NCI-H2171 treated with DMSO at 0.1 percent for 48 hours (cell line): ENCODE measurements at places on chromosomes 12 and 14.
A peak's percentile ranks its signal among the peaks of the same experiment; 100 is the strongest.

- DNase-seq, result no peak
Measured at GRCh38 chr14:35320472-35320871, 28.3 kb downstream of the PSMA6 start.

- no peak for DNase-seq
Measured at GRCh38 chr14:27727251-27727770, 1039.3 kb upstream of the FOXG1 start.

GRCh38 chr12:3772380-3772779 is 19.5 kb upstream of the CRACR2A start:
- DNase-seq, result peak; percentile 48

DNA sequence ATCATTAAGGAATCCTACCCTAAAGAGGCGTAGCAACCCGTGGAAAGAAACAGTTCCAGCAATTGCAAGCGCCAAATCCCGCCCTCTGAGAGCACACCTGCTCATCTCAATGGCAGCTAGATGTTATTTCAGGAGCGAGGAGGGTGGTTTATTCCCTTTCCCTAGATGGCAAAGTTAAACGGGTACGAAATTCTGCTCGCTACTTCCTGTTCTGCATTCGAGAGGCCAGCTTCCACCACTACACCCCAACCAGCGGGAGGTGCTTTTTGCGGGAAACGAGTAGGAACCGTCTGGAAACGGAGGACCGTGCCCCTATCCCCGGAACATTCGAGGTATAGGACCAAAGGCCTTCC is 536 bp downstream of the VPS29 start:
- DNase-seq, result peak; percentile 62

DNA sequence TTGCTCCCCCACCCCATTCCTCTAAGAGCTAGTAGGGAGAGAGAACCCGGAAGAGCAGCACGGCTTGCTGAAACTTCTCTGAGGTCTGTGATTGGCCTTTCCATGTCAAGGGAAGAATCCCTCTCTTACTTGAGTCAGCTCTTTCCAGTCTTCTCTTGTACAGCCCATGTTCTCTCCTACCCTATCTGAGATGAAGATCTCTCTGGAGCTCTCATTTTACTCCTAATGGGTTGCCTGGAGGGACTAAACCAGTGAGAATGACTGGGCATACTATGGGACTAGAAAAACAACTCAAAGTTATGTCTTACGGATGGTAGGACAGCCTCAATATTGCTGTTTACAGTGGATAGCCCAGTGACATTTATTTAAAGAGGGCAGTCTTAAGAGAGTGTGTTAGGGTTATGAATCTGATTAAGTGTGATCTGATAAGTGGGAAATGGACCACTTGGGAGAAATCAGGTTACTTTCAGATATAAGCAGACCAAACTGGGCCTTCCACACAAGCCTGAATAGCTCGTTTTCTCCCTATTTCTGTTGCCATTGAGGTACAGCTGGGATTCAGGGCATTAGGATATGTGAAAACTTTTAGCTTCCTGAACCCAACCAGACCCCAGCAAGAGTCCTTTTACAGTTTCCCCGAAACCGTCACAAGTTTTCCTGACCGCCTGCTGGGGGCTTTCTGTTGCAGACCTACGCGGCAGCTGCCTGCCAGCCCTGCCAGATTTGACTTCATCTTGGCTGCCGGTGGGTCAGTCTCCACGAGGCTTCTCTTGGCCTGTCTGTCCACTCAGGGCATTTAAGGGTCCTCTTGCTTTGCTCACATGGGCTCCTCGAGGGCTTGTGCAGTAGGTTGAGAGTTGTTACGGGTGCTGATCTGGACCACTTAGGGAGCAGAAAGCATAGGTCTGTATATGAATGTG is 16.9 kb downstream of the ETV6 start:
- DNase-seq, result no peak

DNA sequence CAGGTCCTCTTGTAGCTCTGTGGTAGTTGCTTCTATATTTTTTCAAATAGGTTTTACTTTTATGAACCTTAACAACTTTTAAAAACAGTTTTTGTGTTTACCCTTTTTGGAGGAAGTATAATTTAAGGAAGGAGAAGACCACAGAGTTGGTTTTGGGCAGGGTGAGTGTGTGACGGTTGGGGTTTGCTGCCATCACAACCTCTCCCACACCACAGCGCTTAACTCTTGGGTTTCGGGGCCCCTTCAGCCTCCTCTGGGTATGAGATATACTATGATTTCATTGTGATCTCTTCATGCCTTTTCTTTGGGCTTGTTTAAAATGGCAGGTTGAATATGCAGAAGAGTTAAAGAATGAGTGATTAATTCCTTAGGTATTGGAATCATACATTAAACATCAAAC is 228.7 kb upstream of the CRY1 start:
- DNase-seq, result no peak

DNA sequence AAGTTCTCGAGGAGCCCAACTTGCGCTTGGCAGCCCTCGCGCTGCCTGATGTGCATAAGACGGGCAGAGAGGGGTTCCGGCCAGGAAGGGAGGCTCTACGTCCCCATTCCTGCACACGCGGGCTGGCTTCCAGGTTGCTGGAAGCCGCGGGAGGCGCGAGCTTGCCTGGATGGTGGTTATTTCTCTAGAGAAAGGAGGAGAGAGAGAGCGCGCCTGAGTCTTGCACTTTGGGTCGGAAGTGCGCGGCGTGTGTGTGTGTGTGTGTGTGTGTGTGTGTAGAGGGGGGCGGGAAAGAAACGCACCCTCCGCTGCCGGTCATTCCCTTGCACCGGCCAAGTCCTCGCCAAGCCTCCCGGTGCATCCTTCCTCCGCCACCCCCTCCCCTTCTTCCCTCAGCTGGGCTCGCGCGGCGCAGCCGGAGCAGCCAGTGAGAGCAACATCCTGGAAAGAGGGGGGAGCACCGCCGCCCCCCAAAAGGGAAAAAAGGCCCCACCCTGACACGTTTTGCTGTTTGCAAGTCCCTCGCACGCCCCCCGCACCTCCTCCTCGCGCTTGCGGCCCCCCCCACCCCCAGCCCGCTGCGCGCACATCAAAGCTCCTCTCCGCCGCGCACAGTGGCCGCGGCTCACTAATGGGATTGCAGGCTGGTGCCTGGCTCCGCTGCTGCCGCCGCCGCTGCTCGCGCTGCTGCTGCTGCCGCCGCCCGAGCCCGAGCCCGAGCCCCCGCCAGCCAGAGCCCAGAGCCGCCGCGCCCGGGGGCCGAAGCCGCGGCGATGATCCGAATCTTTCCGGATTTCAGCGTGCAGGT is 4.4 kb upstream of the NPAS3 start:
- peak; percentile 47 for DNase-seq

DNA sequence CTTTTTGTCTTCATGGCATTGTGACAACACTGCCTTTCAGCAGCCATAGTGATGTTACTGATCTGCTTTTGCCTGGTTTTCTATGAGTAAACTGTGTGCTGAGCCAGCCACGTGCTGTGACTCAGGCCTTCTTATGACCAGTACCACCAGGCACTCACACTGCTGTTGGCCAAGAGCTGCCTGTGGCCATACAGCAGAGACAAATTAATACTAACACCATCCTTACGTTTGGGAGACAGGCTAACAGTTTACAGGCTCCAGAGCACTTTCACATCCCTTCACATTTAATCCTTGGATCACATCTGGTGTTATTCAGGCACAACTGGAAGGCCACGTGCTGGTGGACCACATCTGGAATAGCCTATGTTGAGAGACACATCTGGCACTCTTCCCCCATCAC is 377.9 kb downstream of the CCDC91 start:
- no peak for DNase-seq

DNA sequence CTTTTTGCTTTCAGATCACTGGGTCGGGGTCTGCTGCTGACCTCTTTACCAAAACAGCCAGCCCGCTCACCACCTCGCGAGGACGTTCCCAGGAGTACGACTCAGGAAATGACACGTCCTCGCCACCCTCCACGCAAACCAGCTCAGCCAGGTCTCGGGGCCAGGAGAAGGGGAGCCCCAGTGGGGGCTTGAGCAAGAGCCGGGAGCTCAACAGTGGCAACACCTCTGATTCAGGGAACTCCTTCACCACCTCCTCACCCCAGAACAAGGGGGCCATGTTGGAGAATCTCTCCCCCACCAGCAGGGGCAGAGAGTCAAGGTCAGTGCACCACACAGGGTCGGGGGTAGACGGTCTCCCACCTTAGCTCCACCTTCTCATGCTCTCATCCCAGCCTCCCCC is 33.4 kb upstream of the HSPB8 start:
- no peak for DNase-seq

GRCh38 chr12:22787557-22787956 is 162.6 kb downstream of the ETNK1 start:
- no peak for DNase-seq

DNA sequence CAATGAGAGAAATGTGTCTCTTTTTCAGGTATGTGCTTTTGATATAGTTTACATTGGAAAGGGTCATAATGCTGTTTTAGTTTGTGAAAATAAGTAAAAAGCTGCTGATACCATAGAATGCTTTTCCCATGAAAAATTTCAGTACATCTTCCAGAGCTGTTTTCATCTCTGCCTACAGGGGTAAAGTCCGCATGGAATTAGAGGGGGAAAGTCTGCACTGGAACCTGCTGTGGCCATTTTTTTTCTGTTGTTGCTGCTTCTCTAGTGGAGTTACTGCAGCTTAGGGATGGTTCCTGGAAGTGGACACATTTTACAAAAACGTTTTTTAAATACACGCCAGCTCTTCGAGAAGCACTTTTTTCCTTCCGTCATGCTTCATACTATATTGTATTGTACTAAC is 81.3 kb downstream of the VEZT start:
- DNase-seq, result no peak

- peak; percentile 12 for DNase-seq
Measured at GRCh38 chr12:48021485-48022179, 17.4 kb upstream of the COL2A1 start.

GRCh38 chr14:89085231-89085731 is 260.8 kb downstream of the TTC8 start:
- DNase-seq, result no peak

GRCh38 chr12:116382686-116383530 is 105.4 kb upstream of the MED13L start:
- peak; percentile 12 for DNase-seq

- DNase-seq, result peak; percentile 16
Measured at GRCh38 chr14:102917469-102918211, 4.8 kb upstream of the AMN start.

DNA sequence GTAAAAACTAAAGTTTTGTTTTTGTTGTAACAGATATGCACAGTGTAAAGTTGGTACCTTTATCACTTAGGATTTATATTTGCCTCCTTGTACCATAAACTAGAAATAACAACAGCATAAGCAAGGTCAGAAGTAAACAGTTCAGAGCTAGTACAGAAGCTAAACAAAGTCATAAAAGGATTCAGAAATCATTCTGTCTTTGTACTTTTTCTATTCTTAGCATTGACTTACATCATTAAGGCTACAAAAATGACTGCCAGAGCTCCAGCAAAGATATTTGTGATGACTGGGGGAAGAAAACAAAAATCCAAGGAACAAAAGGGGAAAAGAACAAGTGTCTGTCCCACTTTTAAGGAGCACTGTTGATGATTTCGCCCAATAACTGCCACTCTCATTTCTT is 347.2 kb downstream of the CCDC91 start:
- no peak for DNase-seq

DNA sequence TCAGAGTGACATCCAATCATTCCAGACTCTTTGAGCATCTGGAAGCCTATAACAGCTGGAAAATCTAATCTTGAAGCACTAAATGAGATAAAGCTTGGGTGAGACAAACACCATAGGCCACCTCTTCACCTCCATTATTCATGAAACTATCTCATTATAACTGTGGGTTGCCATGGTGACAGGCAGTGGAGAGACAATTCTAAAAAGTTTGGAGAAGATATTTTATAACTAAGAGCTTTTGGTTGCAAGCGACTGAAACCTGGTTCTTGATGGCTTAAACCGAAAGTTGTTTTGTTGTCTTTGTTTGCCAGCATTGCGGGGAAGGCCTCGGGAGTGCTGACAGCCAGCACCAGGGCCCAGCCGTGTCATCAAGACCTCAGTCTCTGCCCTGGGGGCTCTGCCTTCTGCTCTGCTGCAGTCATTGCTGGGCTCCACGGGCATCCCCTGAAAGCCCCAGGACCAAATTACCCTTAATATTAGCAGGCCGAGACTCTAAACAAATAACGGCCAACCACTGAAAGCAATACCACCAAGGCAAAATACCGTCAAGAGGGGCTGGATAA is 353.6 kb upstream of the SFSWAP start:
- DNase-seq, result no peak

DNA sequence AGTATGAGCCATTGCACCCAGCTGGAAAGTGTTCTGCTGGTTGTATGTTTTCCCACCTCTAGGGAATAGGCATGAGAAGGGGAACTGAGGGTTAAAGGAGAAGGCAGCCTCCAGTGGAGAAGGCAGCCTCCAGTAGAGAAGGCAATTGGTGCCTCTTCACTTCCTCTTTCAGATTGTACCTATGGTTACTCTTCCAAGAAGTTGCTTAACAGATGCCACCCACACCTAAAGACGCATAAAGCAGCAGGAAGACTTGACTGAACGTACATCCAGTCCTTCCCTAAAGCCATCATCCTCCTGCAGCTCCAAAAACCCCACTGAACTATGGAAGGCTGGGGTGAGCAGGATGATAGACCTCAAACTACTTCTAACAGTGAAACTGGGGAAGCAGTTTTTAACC is 13.1 kb downstream of the DPF3 start:
- no peak for DNase-seq

GRCh38 chr12:78005094-78005492 is 174.4 kb downstream of the NAV3 start:
- DNase-seq, result no peak

DNA sequence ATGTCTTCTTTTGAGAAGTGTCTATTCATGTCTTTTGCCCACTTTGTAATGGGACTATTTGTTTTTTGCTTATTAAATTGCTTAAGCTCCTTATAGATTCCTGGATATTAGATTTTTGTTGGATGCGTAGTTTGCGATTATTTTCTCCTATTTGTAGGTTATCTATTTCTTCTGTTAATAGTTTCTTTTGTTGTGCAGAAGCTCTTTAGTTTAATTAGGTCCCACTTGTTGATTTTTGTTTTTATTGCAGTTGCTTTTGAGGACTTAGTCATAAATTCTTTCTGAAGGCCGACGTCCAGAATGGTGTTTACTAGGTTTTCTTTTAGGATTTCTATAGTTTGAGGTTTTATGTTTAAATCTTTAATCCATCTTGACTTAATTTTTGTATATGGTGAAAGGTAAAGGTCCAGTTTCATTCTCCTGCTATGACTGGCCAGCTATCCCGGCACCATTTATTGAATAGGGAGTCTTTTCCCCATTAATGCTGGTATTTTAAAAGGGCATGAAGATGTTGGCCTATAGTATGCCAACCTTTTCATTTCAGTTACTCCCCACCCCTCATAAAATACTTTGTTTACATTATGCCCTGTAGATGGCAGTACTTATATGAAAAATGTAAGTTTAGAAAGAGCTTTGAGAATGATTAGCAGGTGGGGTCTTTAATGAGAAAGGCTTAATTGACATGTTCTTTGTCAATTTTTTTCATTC is 62.9 kb upstream of the PSMA6 start:
- DNase-seq, result peak; percentile 63

- peak; percentile 71 for DNase-seq
Measured at GRCh38 chr12:100348657-100349454, 8.0 kb upstream of the SLC17A8 start.
